Fibroblast of gingiva (primary cell): ENCODE measurements at places on chromosomes 11 and 22.

GRCh38 chr11:105838668-105839384 lies 183.2 kb downstream of the MSANTD4 start:
- DNase-seq: peak; percentile 2

DNA sequence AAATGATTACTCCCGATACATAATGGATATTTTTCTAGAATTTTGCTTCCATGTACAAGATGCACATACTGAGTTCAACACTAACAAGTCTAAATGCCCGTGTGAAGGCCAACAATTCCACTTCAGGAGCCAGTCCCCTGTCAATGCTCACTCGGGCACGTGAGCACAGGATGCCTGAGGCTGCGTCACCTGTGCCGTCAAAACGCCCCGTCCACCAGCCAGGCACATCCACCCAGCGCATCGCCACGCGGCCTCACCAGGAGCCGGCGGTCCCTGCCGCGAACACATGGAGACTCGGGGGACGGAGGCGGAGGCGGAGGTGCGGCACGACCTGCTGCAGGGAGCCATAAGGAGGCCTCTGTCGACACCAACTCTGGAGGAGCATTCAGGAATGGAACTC lies 9.8 kb downstream of the TOLLIP start:
- DNase-seq: no peak

DNA sequence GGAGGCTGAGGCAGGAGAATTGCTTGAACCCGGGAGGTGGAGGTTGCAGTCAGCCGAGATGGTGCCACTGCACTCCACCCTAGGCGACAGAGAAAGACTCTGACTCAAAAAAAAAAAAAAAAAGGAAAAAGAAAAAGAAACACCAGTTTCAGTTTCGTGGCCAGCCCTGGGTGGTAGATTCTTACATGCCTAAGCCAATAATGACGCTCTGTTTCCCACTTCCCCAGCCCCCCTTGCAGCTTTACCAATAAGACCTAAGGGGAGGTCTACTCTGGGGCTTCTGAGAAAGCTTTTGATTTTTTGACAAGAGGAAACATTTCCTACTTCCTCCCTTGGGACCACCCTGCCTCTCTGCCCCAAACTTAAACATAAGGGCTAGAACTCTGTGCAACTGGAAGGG lies 30.0 kb upstream of the PTPRJ start:
- DNase-seq: no peak

- no peak for DNase-seq
Observed at GRCh38 chr22:23713696-23714595, 23.1 kb downstream of the RGL4 start.

GRCh38 chr11:128981254-128981653 lies 38.6 kb upstream of the TP53AIP1 start:
- no peak for DNase-seq

- DNase-seq: no peak
Observed at GRCh38 chr22:35089139-35089538, 23.2 kb downstream of the ISX start.

DNA sequence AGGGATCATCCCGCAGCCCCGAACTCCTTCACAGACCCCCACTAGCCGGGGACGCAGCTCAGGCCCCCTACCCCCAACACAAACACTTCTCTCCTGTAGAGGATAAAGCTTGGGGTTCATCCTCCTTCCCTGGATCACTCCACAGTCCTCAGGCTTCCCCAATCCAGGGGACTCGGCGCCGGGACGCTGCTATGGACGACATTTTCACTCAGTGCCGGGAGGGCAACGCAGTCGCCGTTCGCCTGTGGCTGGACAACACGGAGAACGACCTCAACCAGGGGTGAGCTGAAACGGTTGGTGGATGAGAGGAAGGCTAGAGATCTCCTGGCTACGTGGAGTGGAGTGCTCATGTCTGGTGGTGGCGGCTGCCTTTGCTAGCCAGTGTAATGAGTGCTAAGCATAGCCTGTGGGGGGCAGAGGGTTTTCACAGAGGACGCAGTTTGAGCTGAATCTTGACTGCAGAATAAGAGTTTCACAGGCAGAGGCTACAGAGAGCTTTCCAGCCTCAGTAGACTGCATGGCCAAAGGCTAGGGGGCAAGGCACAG lies 580 bp downstream of the ILK start:
- peak; percentile 62 for DNase-seq

DNA sequence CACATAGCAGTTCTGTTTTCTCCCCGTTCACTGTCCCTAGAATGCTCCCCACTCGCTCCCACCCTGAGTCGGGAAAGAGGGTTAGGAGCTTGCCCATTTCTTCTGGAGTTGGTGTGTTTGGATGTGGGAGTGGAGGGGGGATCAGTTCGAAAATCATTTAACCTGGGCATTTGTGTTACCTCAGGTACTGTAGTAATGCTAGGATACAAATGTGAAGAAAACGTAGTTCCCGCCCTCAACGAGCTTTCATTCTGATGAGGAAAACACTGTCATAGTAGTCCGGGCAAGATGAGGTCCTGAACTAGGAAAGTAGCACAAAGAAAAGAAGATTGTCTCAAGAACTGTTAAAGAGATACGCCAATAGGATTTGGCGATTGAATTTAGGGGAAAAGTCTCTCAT lies 539 bp downstream of the SDHD start:
- no peak for DNase-seq

GRCh38 chr11:38796281-38796680 lies 2198.2 kb upstream of the RAG2 start:
- no peak for DNase-seq

GRCh38 chr11:11318461-11318860 lies 34.6 kb downstream of the CSNK2A3 start:
- DNase-seq: no peak

DNA sequence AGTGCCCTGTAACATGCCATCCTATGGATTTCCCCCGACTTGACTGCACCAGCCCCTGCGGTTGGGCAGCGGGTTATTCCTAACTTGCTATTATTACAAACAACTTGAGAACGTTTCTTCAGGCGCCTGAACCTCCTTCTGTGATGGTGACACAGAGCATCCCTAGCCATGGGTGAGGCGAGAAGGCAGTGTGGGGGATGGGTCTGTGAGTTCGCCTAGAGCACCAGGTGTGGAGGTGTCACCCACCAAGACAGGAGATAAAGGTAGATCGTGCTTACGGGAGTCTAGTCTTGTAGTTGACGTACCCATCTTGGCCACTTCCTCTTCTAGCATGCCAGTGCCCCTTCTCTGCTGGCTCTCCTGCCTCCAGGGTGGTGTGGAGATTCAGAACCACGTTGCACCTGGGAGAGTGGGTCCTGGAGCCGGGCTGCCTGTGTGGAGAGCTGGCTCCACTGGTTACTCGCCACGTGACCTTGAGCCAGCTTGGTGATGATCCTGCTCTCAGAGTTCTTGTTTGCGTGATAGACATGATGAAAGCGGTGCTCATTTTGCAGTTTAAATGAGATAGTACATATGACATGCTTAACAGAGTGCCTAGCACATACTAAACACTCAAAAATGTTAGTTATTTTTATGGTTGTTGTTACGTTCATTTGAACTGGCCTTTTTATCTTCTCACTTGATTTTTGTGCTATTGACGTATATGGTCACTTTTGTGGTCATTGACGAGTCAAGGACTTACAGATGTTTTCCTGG lies 37.8 kb downstream of the TBC1D22A start:
- DNase-seq: no peak

GRCh38 chr11:32820497-32820896 lies 9.2 kb upstream of the PRRG4 start:
- DNase-seq: no peak

DNA sequence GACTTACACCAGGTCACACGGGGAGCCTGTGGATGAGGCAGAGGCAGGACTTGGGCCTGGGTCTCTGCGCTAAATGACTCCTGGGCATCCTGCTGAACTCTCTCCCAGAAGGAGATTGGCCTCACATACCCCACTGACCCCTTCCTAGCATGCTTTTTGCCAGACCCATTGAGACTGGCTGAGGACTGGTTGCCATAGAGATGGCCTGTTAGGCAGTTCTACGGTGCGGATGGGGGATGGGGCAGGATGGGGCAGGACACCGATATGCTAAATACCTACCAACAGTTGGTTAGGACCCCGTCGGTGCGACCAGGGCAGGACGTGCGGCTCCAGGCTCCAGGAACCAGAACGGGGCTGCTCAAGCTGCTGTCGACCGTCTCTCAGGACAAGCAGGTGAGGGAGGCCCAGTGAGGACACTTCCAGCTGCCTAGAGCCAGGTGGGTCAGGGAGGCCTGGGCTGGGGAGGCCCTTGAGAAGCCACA lies at the start of gene TSGA10IP:
Gene TSGA10IP, plus strand, starts transcription at position 51 of the 482 bp plus-strand sequence. Its CDS starts 196 bp downstream, at position 247.
- DNase-seq: no peak
